ENCODE measurements at places on chromosomes 16 and 17. TPM values are rescaled to one million over a fixed set of nuclear protein-coding genes. Genes with fewer than 3 reads are reported as not detected.

The SPATA32 gene
- 0.37 TPM for total RNA-seq

- DNase-seq, result no peak
Observed at GRCh38 chr17:46783031-46783593, 35.4 kb downstream of the WNT3 start.

The MILR1 gene
- total RNA-seq, result not detected

The SCIMP gene
- 0.79 TPM for total RNA-seq

The APRT gene
- 245 TPM for total RNA-seq

DNA sequence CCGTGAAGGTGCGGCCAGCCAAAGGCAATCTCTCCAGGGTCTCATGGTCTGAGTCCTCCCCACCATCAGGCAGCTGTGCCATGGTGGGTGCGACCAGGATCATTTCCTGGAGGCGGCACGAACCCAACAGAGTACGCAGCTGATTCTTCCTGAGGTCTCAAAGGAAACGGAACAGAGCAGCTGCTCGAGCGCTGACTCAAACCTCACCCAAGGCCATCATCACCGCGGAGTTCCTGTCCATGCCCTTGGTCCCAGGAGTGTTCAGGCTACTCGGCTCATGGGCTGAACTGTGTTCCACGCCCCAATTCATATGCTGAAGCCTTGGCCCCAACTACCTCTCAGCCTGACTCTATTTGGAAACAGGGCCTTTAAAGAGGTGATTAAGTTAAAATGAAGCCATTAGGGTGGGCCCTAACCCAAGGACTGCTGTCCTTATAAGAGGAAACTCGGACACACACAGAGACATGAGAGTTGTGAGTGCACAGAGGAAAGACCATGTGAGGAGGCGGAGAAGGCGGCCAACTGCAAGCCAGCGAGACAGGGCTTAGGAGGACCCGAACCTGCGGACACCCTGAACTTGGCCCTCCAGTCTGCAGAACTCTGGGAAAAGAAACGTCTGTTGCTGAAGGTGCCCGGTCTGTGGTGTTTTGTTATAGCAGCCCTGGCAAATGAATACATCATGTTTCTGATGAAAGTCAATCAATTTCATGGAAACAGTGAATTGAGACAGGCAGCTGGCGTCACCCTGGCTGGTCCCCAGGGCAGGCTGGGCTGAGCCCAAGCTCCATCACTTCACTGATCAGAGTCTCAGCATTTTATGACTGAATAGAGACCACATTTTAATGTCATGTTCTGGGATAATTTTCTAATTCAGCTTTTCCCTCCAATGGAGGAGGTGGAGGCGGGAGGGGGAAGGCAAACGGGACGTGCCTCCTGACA is 13.7 kb downstream of the MXRA7 start:
- DNase-seq, result no peak

GRCh38 chr17:64081802-64082799 is 47.8 kb downstream of the ERN1 start:
- peak; percentile 29 for DNase-seq

DNA sequence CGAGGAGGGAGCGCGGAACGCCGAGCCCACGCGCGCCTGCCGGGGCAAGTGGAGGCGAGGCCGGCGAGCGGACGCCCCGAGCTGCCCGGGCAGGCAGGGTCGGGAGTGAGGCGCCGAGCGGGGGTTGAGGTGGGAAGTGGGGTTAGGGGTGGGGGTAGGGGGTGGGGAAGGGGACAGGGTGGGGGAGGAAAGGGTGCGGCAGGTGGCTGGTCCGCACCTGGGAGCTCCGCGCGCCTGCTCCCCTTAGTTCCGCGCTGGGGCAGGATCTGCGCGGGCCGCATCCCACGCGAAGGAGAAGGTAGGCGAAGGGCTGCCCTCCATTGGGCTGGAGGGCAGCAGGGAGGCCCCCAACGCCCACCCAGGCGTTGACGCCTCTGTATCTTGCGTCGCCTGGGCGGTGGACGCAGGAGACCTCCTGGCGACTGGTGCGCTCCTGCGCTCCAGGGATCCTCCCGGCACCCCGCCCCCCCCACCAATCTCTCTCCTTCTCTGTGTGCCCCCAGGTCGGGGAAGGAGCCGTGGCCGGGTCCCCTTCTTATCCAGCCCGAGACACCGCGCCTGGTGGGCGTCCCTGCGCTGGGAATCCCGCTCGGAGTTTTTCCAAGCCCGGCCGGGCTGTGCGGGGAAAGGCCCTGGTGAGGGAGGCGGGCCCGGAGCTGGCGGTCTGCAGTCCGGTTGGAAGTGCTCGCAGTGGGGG is 51.3 kb upstream of the AMZ2 start:
- no peak for DNase-seq

GRCh38 chr16:27722892-27723450 is 173.0 kb downstream of the KATNIP start:
- DNase-seq, result no peak

DNA sequence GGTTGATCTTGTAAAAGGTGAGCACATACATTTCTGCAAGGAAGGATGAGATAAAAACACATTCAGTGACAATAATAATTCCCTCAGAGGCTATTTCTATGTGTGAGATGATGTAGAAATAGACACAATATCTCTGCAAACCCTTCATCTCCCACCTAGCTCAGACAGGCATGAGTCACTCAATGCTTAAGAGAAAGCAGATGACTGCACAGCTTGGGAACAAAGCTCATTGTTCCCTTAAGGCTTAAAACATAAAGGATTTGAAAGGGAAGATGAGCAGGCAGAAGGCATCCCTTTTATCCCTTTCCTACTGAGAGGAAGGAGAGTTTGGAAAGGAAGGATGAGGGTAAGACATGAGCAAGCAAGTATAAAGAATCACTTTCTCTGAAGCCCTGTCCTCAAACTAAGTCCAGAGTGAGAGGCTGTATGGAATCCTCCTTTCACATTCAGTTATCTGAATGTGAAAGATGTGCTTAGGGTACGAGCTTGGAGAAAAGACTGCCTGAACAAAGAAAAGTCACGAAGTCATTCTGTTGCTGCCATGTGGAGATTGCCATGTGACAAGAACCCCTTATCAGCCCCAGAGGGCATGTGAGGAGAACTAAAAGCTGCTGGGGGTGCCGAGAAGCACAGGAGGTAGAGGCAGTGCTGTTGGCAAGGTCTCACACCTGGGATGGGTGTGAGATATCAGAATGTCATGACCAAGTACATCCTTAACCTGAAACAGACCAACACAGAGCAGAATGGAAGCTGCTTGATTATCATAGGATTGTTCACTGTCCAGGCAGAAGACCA is 58.2 kb downstream of the CNTNAP4 start:
- DNase-seq, result no peak

GRCh38 chr17:13874817-13875216 is 194.5 kb upstream of the COX10 start:
- no peak for DNase-seq

DNA sequence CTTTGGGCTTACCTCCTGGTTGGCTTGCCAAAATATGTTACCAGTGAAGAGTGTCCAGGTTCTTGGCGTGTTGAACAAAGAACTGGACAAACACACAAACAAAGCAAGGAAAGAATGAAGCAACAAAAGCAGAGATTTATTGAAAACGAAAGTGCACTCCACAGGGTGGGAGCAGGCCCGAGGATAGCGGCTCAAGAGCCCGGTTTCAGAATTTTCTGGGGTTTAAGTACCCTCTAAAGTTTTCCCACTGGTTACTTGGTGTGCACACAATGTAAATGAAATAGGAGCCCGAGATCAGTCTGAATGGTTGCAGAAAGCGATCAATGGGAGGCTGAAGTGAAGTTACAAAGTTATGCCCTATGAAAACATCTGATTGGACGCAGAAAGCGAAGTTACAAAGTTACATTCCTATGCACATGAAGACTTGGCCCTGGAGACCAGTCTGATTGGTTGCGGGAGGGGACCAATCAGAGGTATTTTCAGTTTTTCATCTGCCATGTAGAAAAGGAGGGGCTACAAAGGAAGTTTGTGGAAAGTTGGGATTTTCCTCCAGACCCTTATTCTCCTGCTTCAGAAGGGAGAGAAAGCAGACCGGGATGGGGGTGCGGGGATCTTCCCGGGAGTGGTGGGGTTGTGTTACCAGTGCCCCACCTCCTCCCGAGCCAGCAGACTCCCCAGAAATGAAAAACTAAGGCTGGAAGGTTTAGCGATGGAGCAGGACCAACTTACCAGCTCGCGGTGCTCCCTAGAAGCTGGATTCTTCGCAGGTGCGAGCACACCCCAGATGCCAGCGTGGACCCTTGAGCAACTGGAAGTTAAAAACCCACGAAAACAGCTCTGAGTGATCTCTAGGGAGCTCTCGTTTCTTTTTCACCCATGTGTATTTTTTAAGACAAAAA is at the start of gene SLFN12:
TSS of gene SLFN12 (minus strand) at position 325 of the 899 bp plus-strand sequence. CDS start 9,472 bp downstream, outside the sequence.
- peak; percentile 46 for DNase-seq

DNA sequence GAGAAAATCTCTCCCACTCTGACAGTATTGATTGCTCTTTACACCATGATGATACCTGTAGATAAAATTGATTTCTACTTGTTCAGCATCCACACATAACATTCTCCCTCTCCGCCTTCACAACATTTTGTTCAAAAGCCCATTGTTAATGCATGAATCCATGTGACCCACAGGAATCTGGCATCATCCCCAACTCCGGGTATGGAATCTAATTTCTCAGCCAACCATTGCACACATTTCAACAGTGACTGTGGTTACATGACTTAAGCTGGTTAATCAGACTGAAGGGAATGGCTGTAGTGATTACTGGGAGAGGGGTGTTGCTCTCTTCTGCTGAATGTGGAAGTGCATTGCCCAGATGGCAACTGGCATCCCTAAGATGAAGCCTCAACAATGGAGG is 161.4 kb upstream of the C16orf82 start:
- no peak for DNase-seq

- no peak for DNase-seq
Observed at GRCh38 chr17:21372256-21372954, 3.8 kb upstream of the KCNJ12 start.

DNA sequence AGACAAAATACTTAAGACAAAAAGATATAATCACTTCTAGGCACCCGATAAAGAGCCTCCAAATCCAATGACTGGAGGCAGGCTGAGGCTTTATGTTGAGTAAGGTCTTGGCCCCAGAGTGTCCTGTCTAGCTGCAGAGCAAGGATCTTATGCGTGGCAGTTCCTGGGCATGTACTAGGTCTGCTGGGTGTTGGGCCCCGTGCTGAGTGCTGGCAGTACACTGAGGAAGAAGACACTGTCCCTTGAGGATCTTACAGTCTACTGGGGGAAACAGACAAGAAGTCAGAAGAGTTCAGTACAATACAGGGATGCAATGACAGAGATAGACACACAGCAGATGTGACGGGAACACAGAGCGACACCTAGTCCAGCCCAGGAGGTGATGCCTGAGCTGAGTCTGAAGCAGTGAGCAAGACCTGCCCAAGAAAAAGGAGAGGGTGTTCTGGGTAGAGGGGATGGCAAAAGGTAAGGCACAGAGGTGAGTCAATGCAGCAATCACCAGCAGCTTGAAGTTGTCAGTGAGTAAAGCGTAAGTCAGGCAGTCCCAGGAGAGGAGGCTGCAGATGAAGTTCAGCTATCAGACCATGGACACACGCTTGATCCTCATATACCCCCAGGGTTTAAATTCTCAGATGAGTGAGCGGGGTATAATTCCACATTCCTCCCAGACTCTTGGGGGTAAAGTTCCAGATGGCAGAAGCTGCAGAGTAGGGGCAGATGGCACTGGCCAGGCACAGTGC is 18.1 kb downstream of the MAP3K14 start:
- DNase-seq, result no peak

GRCh38 chr16:71883849-71884638 is at the start of gene ZNF821:
TSS of gene ZNF821 (minus strand) at chr16:71884182. CDS start at chr16:71879946, 4,236 bp downstream.
- DNase-seq, result peak; percentile 69

The PSMD3 gene
- total RNA-seq, result 65.4 TPM

The SOST gene
- not detected for total RNA-seq

DNA sequence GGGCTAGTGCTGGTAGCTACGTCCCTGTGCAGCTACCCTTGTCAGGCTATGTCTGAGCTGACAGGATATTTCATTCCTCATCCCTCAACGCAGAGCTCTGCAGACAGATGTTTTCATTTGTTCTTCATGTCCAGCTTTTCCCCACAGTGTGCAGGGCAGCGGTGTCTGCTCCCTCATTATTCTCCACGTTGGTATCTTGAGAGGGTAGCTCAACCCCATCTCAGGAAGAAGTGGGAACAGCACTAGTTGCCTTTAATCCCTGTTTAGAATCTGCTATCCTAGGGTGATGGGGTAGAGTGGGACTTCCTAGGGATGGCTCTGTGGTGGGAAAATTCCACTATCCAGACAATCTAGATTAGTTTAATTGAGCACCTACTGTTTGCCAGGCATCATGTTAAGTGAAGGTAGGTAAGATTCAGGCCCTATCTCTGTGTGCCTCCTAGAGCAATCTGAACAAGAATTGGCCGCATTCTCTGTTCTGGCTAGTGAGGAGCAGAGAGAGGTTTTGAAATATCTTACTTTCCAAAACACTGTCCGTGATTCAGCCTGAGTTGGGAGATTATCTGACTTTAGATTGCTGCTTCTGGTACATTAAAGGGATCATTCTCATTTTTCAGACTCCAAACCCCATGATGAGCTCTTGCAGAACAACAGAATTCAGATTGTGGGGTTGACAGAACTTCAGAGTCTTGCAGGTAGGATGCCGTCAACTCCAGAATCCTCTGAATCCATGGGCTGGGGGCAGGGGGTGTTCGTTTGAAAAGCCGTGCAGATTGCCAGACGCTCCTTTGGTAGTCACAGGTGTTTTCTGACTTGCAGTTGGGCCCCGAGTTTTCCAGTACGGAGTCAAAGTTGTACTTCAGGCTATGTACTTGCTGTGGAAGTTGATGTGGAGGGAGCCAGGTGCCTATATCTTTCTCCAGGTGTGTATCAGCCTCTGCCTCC is 963 bp downstream of the ALG1 start:
- no peak for DNase-seq

DNA sequence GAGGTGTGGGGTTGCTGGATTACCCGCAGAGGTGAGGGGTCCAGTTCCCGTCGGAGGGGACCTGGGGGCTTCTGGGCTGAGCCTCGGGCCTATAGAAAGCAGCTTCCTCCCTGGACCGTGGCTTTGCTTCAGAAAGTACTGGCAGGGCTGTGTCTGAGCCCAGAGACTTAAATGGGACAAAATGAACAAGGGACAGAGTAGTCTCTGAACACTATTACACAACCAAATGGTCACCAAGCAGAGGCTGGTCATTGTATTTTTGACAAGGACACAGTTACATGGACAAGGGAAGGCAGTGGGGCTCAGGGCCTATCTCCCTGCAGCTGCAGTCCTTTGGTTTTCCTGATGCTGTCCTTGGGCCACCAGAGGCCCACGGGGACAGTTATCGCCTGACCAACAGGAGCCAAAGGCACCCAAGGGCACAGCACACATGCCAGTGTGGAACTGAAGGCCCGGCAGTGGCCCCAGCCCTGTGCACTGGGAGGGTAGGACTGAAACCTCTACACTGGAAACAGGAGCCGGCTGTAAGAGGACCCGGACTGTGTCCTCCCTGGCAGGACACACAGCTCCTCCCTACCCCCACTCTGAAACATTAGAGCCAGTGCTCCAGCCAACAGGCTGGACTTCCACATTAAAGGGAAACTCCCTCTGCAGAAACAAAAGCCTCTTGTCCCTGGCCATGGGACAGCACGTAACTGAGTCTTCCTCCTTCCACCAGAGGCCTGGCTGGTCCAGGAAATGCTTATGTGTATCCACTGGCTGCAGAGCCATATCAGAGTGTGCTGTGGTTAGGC is 26.0 kb upstream of the ERN1 start:
- no peak for DNase-seq

Data from T-cell (primary cell).